ENCODE measurements at places on chromosomes 11 and 22.

DNA sequence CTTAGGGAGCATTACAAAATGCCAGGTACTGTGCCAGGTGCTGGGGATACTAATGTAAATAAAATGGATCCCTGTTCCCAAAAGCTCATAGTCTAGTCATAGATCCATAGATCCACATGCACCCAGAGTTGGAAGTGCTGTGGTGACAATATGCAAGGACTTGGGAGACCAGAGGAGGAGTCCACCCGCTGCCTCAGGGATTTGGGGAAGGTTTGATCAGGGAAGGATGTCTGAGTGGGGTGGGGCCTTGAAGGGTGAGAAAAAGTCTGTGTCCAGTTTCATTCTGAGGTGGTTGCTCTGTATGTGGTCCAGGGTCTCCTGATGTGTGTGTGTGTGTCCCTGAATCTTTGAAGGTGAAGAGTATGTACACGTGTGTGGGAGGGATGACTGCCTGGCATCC, 9.2 kb downstream of the SOX10 start:
- DNase-seq: no peak

GRCh38 chr11:46766656-46767055, 47.6 kb downstream of the F2 start:
- DNase-seq: no peak

GRCh38 chr11:86949995-86950660, 5.1 kb downstream of the FZD4 start:
- no peak for DNase-seq

DNA sequence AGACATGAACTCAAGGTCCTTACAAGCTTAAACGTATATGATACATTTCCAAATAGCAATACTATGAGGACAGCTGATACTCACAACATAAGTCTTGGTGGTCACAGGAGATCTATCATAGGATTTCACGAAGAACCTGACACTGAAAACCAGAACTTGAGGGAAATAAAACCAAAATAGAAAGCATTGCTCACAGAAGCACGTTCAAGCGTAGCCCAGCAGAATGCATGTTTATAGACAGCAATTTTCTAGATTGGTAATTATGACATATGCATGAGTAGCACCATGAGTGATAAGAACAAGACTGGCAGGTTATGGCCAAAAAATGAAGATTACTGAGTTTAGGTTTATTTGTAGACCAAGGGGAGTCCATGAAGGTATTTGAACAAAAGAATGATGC, 243.5 kb downstream of the ETS1 start:
- DNase-seq: no peak
